ENCODE measurements at places on chromosomes 16 and 17.

- DNase-seq: no peak
Observed at GRCh38 chr16:25546791-25547190, 145.0 kb upstream of the HS3ST4 start.

DNA sequence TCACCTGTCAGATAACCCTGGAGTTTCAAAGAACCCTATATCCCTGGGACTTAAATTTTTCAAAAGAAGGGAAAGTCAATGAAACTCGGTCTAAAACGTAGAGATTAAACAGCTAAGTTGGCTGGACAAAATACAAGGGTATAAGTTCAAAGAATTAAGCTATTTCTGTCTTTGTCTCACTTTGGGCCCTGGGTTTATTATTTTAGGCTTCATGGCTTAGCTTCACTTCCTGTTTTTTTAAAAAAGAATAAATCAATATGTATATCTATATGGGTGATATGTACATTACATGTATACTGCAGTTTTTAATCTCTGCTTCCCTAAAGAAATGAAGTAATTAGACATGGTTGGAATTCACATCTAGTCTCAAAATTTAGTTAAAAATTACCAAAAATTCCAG is 132.3 kb downstream of the TRIM37 start:
- no peak for DNase-seq

DNA sequence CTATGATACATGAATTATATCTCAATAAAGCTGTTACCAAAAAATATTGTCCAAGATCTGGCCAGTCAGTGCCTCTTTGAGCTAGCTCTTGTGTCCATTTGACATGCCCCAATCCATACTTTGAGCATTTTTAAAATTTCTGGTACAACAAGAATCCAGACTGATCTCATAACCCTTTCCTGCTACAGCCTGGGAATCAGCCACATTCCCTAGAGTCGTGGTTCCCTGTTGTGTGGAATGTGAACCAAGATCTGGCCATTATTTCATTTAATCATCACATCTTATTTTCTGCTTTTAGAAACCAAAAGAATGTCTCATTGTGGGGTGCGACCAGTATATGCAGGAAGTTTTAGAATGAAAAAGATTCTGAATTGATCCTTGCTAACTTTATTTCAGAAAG is 34.3 kb upstream of the RPRML start:
- DNase-seq: no peak

GRCh38 chr16:53743149-53743566 is 39.2 kb downstream of the FTO start:
- DNase-seq: peak; percentile 28

GRCh38 chr17:63285551-63285950 is 160.6 kb downstream of the CYB561 start:
- DNase-seq: no peak

DNA sequence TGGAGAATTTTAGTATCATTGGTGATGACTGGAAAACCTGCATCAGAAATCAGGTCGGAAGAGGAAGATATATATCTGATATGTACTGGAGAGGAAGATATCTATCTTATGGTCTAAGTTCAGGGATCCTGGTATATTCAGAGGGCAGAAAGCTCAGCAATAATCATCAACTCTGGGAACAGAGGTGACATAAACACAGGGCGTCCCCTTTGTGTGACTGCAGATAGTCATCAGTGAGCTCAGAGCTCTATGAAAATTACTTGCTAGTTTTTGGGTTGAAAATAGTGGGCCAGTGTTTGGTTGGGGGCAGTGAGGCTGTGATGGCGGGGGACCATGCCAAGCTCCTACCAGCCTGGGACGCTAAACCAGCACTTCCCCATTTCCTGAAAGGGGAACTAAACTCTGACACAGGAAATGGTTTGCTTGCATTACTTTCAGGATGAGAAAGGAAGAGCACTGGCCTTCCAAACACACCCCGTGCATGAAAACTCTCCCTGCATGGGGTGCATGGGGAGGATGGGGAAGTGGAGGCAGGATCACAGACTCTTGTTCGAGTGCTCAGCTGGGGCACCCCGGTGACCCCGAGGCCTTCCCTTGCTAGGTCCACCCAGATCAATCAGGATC is 15.8 kb downstream of the NOD2 start:
- no peak for DNase-seq

DNA sequence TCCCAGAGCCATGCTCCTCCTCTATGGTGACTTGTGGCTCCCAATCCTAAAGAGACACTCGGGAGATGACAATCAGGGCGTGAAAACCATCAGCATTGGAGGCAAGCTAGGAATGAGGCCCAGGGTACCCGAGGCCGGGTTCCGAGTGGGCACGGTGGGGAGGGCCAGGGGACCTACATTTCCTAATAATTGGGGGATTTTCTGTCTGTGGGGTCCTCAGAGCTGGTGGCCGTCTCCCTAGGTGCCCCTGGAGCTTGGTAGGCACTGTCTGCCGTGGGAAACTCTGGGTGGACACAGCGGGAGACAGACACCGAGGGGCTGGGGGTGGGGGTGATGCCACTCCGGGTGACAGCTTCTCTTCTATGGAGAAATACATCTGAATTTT is 312.5 kb upstream of the TNRC6C start:
- DNase-seq: no peak

DNA sequence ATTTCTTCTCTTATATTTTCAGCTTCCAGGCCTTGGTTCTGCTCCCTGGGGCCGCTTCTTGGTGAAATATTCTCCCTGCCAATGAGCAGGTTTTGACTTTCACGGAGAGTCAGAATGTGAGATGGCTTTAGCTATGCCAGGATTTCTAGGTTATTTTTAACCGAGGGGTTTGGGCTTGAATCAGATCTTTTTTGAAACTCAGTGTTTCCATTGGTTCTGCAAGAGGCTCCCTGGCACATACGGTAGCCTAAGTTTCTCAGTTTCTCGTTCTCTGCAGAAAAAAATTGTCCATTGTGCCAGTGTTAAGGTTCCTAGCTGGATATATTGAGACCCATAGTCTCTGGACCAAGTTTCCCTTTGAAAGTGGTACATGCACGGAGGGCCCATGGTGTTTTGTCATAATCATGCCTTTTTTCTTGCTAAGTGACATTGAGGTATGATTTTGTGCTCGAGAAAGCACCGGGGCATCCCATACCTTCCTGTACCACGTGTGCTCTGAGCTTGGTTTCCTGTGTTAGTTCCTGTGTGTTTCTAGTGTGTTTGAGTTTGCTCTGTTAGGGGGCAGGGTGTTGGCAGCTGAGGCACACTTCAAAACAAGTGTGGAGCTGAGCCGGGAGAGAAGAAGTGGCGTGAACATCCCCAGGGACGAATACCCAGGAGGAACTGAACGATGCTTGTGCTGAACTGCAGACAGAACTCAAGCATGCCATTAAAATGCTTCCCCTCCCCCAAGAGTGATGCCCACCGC is 127.2 kb downstream of the HS3ST3B1 start:
- peak; percentile 46 for DNase-seq

GRCh38 chr16:15874745-15875314 is 13.6 kb downstream of the CEP20 start:
- DNase-seq: peak; percentile 7

DNA sequence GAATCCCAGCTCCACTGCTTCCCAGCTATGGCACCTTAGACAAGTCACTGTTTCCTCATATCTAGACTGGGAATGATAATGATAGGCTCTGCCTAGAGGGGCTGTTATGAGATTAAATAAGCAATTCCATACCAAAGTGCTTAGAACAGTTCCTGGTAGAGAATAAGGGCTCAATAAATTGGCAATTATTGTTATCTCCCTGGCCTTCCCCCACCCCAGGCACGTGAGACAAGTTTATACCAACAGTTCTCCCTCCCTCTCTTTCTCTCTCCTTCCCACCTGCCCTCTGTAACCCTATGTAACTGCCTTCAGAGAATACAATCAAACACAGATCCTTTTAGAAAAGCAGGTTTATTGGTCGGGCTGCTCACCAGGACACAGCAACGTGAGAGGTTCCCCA is 13.9 kb upstream of the STAT3 start:
- DNase-seq: no peak

- DNase-seq: no peak
Observed at GRCh38 chr16:27969574-27969973, 93.9 kb downstream of the GSG1L start.

DNA sequence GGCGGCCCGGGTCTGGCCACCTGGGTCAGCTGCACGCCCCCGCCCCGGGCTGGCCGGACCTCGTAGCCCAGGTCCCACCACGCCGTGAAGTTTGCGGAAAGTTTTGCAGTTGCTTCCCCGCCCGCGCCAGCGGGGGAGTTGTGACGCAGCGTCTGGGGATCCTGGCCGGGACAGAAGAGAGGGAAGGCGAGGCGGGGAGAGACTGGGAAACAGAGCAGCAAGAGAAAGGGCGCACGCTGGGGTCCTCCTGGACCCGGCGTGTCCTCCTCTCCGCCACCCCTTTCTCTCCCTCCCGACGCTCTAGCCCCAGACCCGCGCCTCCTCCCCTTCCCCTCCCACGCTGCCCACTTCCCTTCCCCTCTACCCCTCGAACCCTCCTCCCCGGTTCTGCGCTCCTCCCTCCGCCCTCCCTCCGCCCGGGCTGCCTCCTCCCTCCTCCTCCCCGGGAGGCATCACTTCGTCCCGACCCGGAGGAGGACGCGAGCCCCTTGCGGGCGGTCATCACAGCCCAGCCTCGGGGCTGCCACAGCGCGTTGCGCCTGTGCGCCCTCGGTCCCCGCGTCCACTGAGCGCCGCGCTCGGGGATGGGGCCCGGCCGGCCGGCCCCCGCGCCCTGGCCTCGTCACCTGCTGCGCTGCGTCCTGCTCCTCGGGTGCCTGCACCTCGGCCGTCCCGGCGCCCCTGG is at the start of gene MRC2:
Gene MRC2, plus strand, starts transcription at position 452 of the 685 bp plus-strand sequence. Its CDS starts 133 bp downstream, at position 585.
- DNase-seq: no peak

- DNase-seq: no peak
Observed at GRCh38 chr17:78995022-78995760, 14.4 kb downstream of the CANT1 start.

GRCh38 chr16:4204521-4204920 is 37.4 kb downstream of the SRL start:
- DNase-seq: no peak

Data from naive thymus-derived CD4-positive, alpha-beta T cell (primary cell).